ENCODE measurements at places on chromosomes 3 and 15. TPM values are rescaled to one million over a fixed set of nuclear protein-coding genes. Genes with fewer than 3 reads are reported as not detected.

Gene TIMP4
- 0.34 TPM for total RNA-seq

- H3K27me3 ChIP-seq = peaks cover 2% of the 10 kb centered on the region
- H3K36me3 ChIP-seq = no peaks in the 10 kb centered on the region
- H3K4me1 ChIP-seq = no peaks in the 10 kb centered on the region
- no peak overlapping the region for H3K27ac ChIP-seq
Observed at GRCh38 chr3:6989608-6990291, 128.8 kb downstream of the GRM7 start.

- H3K4me3 ChIP-seq = no peak overlapping the region
- no peaks in the 10 kb centered on the region for H3K4me1 ChIP-seq
- H3K27me3 ChIP-seq = no peaks in the 10 kb centered on the region
- H3K36me3 ChIP-seq = no peaks in the 10 kb centered on the region
- H3K27ac ChIP-seq = no peak overlapping the region
Observed at GRCh38 chr15:35872577-35872976, 326.6 kb upstream of the DPH6 start.

GRCh38 chr3:29026286-29026685 lies 254.6 kb upstream of the RBMS3 start:
- DNase-seq = no peak
- peaks cover 4% of the 10 kb centered on the region for H3K27me3 ChIP-seq
- no peak overlapping the region for H3K4me3 ChIP-seq
- H3K27ac ChIP-seq = no peak overlapping the region
- H3K4me1 ChIP-seq = peaks cover 10% of the 10 kb centered on the region

DNA sequence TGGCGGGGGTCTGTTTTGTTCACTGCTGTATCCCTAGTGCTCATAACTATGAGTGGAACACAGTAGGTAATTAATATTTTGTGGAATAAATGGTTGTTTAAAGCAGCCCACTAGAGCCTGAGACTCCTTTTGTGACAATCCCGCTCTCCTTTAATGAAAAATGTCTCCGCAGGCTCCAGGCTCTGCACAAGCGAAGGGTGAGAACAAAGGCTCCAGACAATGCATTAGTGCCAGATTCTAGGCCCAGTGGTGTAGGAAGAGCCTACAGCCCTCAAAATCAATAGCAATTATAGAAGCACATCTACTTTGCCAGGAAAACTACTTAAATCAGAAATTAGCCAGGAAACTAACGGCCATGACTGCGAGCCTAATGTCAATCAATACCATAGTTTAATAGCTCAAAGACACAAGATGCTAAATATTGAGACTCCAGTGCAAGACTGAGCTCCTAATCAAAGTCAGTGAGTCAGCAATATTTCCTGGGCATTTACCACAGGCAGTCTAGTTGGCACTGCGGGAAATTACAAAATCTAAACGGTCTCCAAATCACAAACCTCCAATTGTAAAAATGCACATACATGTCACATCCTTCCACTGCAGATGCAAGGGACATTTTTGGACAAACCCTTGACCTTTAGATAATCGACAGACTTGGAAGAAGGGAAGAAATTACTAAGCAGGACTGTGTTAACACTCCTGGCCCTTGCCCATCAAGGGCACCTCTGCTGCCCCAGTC lies 2.3 kb downstream of the ANXA2 start:
- no peak for DNase-seq
- peaks cover 54% of the 10 kb centered on the region for H3K4me1 ChIP-seq
- no peak overlapping the region for H3K27ac ChIP-seq
- peaks cover 4% of the 10 kb centered on the region for H3K27me3 ChIP-seq
- no peak overlapping the region for H3K4me3 ChIP-seq

Gene DAPK2
- 1.0 TPM for total RNA-seq

DNA sequence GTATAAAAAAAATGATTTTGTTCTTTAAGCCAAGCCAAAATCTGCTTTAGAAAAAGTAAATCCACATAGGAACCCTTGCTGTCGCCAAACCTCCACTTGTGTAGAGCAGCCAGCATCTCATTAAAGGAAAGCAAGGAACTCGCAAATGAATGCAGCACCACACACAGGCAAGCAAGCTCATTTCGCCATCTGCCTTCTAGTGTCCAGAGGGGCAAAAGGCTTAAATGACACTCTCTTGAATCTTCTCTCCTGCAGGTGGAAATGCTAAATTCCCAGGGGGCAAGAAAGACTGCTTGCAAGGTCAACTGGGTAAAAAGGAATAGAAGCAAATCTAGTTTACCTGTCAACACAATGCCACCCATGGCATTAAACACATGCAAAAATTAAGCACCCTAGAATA lies 2.4 kb downstream of the MB21D2 start:
- H3K27me3 ChIP-seq = peaks cover 59% of the 10 kb centered on the region
- DNase-seq = no peak
- no peak overlapping the region for H3K27ac ChIP-seq

DNA sequence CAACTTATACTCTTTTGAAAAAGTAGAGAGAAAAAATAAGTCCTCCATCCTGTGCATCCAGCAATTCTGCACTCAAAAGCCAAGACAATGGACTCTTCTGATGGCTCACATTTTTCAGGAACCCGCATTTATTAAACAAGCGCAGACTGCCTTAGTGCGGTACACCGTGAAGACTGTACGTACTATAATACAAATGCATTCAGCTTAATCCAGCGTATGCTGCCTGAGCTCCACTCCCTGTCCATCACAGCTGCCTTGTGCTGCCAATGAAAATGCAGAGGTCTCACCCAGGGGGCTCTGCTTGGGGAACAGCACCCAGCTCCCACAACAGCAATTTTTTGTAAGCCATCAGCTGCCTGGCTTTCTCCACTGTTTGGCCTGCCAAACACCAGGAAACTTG lies 350.9 kb downstream of the ULK4 start:
- no peak overlapping the region for H3K27ac ChIP-seq
- peaks cover 18% of the 10 kb centered on the region for H3K4me1 ChIP-seq
- DNase-seq = no peak
- peaks cover 4% of the 10 kb centered on the region for H3K36me3 ChIP-seq

DNA sequence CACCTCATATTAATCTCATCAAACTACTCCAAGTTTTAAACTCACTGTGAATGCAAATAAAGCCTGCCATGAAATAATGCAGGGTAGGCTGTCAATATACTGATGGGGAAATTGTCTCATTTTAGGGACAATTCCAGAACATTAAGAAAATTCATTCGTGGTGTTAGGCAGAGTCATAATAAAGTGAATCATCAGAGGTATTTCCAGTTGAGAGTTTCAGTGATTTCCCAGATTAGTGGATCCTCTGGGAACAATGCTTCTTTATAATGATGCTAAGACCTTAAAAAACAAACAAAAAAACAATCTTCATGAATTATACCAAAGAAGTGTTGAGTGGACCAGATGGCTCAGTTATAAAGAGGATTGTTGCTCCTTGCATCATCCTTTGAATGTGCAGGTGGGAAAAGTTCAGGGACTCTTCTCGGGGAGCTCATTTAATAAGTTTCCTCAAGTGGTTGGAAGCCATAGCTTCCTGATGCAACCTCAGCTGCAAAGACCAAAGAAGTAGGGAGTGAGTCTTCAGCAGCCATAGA lies 360.9 kb upstream of the TRIM42 start:
- H3K4me1 ChIP-seq = no peaks in the 10 kb centered on the region
- H3K4me3 ChIP-seq = no peak overlapping the region
- no peak overlapping the region for H3K27ac ChIP-seq
- peaks cover 6% of the 10 kb centered on the region for H3K27me3 ChIP-seq
- H3K36me3 ChIP-seq = no peaks in the 10 kb centered on the region

Gene IGF2BP2
- total RNA-seq = 0.55 TPM

Gene CLN6
- 45.1 TPM for total RNA-seq

Gene THAP10
- 0.12 TPM for total RNA-seq

Gene ZNF80
- 0.27 TPM for total RNA-seq

DNA sequence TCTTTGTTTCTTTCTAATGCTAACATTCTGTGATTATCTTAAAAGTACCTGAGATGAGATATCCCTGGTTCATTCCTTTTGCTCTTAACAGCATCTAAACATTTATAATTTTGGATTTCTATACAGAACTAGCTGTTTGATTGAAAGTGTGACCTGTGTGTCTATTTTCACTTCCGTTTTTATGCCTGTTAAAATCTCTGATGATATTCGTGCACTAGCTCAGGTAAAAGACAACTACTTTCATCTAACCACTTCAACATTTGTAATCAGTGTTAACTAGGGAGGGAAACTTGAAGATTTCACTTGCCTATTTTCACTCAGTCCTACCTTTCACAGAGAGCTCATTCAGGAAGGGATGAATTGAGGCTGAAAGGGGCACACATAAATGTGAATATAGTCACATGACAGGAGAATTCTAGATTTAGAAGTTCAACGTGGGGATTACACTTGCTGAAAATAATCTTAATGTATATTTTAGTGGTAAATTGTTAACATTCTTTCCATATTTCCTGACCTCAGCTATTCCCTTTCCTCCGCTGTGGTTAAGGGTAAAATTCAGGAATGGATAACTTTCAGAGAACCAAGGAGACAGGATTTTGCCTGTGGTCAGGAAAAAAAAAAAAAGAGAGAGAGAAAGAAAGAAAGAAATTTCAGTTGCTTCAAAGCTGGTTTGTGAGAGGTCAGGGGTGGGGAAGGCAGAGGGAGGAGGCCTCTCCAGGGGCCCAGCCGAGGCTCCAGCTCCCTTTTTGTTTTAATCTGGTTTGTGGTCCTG lies 159.8 kb upstream of the TSC22D2 start:
- no peak overlapping the region for H3K27ac ChIP-seq
- H3K27me3 ChIP-seq = peaks cover 25% of the 10 kb centered on the region
- H3K4me3 ChIP-seq = no peak overlapping the region
- H3K36me3 ChIP-seq = no peaks in the 10 kb centered on the region

Gene GFM1
- total RNA-seq = 51.4 TPM

DNA sequence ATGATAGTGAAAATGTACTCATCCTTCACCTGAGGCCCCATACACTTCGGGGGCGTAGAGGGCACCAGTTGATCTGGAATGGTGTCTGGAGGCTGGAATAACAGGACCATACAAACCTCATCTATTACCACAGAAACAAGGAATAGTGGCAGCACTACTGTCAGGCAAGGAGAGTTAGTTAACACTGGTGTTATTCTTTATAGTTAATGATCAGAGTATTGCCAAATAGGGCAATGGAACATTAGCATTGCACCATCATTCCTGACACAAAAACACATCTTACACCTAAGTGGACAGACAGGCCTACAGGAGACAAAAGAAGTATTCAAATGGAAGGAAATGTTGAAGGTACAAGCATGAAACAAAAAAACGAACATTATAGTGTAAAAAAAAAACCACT lies 137.0 kb upstream of the UBP1 start:
- no peaks in the 10 kb centered on the region for H3K27me3 ChIP-seq
- no peak overlapping the region for H3K27ac ChIP-seq
- no peak overlapping the region for H3K4me3 ChIP-seq
- no peak for DNase-seq

Gene CRABP1
- 0.96 TPM for total RNA-seq

DNA sequence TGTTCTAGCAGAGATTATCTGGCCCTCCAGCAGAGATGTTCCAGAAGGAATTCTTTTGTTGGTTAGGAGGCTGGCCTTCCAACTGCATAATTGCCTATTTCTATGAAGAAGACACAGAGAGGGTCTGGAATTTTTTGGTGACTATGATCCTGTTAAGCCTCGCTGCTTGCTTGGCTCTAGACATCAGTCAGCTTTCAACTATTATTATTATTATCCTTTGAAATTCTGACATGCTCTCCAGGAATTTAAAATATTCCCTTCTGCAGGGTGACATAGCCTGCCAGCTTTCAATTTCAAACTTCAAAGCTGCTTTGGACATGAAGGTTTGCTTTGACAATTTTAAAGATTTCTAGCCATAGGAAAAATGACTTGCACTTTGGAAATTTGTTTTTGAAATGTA lies 26.3 kb upstream of the ZNF148 start:
- no peak overlapping the region for H3K4me3 ChIP-seq
- no peak for DNase-seq
- H3K36me3 ChIP-seq = peaks cover 3% of the 10 kb centered on the region
- H3K27ac ChIP-seq = no peak overlapping the region
- H3K27me3 ChIP-seq = peaks cover 11% of the 10 kb centered on the region

- no peak overlapping the region for H3K27ac ChIP-seq
- no peak for DNase-seq
- H3K4me1 ChIP-seq = peaks cover 14% of the 10 kb centered on the region
- H3K27me3 ChIP-seq = no peaks in the 10 kb centered on the region
- peaks cover 48% of the 10 kb centered on the region for H3K36me3 ChIP-seq
- H3K4me3 ChIP-seq = no peak overlapping the region
Observed at GRCh38 chr15:56215769-56216168, 27.9 kb downstream of the RFX7 start.

Gene VWA5B2
- not detected for total RNA-seq

- H3K4me3 ChIP-seq = no peak overlapping the region
- H3K4me1 ChIP-seq = no peaks in the 10 kb centered on the region
- H3K36me3 ChIP-seq = peaks cover 5% of the 10 kb centered on the region
- DNase-seq = no peak
- no peak overlapping the region for H3K27ac ChIP-seq
Observed at GRCh38 chr3:107740992-107741896, 218.5 kb downstream of the BBX start.

Gene AGBL1
- total RNA-seq = 0.05 TPM

Data from activated CD4-positive, alpha-beta T cell treated with anti-CD3 and anti-CD28 coated beads for 36 hours (primary cell).